ENCODE measurements at places on chromosomes 3 and 15.

DNA sequence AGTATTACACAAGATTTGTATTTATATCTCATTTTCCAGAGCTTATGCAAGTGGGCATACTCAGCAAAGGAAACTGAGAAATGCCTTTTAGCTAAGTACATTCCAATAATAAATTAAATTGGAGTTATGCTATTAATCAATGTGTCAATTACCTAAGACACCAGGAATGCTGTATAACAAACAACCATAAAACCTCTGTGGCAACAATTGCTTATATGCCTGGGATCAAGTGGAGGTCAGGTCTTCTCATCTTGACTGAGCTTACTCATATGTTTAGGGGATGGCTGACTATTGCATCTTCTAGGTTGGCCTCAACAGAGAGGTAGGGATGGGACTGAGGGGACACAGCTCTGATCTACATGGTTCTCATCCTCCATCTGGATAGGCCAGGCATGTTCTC lies 30.7 kb downstream of the CD200R1L start:
- DNase-seq: no peak

GRCh38 chr15:92840149-92840548 lies 60.0 kb upstream of the CHD2 start:
- no peak for DNase-seq

DNA sequence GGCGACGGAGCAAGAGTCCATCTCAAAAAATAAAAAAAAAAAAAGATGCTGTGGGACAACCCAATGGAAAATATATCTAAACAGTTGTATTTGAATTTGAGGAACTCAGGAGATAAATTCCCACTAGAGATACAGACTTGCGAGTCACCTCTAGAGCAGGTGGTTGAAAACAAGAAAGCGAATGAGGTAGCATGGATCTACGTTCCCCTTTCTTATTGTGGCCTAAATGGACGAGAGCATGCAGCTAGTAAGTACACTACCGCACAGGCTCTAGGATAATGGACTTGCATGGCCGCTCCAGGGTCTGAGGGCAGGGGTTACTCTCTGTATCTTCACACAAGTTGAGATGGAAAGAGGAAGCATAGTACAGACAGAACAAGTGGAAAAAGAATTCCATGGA lies 63.5 kb upstream of the TGFBR2 start:
- no peak for DNase-seq

GRCh38 chr3:104126864-104127553 lies 1239.7 kb upstream of the ALCAM start:
- DNase-seq: no peak

DNA sequence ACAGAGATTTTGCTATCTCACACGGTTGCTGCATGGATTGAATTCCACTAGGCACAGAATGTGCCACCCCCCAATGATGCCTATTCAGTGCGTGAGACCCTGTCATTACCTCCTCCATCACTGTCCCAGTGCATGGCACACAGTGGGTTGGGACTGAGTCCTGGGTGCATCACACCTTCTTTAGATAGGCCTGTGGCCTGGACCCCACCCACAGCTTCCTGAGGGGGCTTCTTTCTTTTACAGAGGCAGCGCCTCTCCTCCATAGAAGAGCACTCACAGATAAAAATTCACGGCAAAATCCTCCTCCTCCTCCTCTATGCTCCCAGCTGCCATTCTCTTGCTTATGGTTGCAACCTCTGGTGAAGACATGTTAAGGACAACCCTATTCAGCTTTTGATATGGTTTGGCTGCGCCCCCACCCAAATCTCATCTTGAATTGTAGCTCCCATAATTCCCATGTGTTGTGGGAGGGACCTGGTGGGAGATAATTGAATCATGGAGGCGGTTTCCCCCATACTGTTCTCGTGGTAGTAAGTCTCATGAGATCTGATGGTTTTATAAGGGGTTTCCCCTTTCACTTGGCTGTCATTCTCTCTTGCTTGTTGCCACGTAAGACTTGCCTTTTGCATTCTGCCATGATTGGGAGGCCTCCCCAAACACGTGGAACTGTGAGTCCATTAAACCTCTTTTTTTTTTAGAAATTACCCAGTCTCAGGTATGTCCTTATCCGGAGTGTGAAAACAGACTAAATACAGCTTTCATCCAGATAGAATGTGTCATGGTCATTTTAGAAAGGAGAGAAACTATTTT lies 147.6 kb downstream of the KLF13 start:
- DNase-seq: no peak

DNA sequence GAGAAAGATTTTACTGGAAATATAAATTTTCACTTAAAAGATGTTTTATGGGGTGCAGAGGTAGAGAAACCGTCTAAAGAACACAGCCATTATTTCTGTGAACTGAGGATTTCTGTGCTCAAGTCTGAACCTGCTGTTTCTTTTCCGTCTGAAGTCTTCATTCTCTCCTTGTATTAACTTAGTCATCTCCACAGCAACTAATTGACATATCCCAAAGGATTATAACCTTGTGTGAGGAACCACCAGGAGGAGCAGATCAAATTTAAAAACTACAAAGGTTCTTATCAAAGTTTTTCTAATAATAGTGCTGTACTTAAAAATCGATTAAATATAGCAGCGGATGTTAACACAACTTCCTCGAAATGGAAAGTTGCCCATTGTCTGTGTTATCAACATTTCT lies 31.1 kb upstream of the ICE2 start:
- DNase-seq: no peak

DNA sequence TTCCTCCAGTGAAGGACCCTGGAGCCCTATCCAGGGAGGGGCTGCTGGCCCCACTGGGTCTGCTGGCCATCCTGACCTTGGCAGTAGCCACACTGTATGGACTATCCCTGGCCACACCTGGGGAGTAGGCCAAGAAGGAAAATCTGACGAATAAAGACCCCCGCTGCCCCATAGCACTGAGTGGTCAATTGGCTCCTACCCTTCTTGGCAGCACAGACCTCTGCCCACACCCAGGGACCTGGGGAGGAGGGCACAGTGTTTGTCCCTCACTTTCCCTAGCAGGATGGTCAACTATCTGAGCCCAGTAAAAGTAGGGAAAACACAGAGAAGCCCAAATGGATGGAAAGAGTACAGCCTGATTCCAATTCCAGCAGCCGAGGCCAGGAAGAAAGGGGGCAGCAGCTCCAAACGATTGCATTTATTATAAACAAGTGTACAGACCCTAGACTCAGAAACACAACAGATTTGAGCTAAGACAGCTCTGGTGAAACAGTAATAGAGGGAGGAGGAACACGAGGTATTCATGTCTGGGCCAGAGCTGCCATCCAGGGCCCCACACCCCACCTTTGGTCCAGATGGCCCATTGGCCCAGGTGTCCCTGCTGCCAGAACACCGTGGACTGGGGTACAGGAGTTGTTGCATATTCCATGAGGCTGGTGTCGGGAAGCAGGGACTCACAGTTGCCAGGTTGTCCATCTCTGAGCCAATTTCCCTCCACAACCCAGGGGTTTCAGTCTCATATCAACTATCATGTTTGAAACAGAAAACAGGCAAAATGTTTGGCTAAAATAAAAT lies 21.1 kb downstream of the ATRIP start:
- no peak for DNase-seq

- no peak for DNase-seq
These were observed 388.2 kb upstream of the AGTR1 start for GRCh38 chr3:148309390-148310035.

- DNase-seq: no peak
These were observed 104.8 kb downstream of the TGFBR2 start for GRCh38 chr3:30711151-30711550.

DNA sequence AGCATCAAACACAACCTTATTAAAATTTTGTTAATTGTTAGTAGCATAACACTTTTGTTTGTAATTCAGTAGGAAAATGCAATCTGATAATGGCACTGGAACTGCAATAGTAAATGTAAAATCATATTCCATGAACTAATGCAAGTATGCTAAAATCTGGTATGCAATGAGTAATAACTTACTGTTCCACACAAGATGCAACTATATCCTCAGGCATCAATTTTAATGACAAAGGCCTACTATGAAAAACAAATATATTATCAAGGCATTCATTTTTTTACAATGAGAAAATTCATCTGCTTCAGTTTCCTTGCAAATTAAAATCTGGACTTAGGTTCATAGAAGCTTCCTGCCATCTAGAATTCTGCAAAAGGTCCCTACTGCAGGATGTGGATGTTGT lies 1.4 kb upstream of the NSMCE3 start:
- no peak for DNase-seq

DNA sequence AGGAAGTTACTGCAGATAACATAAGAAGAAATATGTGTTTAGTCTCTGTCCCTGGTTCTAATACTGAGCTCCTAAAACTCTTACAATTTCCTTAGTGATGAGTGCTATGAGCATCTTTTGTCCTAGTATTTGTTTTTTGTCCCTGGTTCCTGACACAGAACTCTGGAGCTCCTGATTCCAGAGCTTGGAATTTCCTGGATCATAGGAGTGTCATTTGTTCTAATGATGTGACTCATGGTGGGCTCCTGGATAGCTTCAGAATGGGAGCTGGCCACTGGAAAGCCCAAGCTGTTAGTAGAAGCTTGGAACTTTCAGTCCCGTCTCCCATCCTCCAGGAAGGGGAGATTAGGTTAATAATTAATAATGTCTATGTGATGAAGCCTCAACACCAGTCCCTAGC lies 98.2 kb downstream of the CNTN6 start:
- no peak for DNase-seq

- no peak for DNase-seq
These were observed 26.3 kb downstream of the ARHGEF3 start for GRCh38 chr3:56775445-56775837.

GRCh38 chr3:191944835-191945234 lies 483.9 kb downstream of the PYDC2 start:
- no peak for DNase-seq

DNA sequence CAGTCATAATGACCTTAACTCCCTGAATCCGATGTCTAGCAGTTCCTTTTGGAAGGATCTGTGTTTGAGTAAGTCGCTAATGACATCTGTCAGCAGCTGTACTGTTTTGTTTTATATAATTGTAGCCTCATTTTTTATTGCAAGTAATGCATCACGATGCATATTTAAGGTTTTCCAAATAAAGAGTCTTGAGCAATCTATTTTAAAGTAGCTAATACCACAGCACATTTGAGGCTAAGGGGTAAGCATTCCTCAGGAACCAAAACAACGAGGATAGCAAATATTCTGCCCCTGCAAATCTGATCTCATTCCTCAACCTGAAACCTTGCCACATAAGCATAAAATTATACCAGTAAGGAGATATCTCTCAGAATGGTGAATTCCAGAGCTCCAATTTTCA lies 98.7 kb downstream of the TBC1D5 start:
- no peak for DNase-seq

GRCh38 chr3:112813016-112813415 lies 33.6 kb downstream of the CD200R1L start:
- no peak for DNase-seq

- no peak for DNase-seq
These were observed 43.8 kb downstream of the GABRB3 start for GRCh38 chr15:26729030-26729429.

DNA sequence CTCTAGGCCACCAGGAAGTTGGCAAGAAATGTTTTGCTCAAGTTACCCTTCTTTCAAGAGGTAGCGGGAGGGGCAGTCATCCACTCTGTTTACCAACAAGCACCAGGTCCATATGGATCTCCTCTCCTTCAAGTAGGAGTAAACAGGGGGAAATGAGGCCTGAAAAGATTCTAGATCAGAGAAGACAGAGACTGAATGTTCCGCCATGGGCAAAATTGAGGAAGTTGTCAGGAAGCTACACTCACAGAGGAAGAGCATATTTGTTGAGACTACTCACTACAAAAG lies 81.6 kb downstream of the KLF15 start:
- DNase-seq: no peak

GRCh38 chr3:21551019-21551418 lies 200.0 kb downstream of the ZNF385D start:
- DNase-seq: no peak

DNA sequence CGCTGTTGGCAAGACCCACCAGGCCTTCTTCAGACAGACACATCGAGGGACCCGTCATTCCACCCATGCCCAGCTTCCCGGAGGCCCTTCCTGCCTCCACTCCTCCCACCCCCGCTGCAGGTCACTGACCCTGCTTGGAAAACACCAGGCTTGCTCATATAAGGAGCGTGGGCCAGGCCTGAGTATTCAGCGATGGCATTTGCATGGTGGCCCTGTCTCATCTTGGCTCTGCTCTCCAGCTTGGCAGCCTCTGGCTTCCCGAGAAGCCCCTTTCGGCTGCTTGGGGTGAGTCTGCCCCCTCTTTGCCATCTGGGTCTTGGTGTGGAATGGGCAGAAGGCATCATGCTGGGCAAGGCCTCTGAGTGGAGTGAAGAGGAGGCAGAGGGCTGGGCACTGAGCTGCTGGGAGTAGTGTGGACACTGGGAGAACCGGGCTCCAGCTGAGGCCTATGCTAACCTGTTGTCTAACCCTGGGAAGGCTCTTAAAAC lies at the start of gene ITIH3:
TSS of gene ITIH3 (plus strand) at position 185 of the 488 bp plus-strand sequence. CDS start at position 193, 8 bp downstream.
- no peak for DNase-seq

GRCh38 chr15:57158997-57159668 lies 217.2 kb upstream of the CGNL1 start:
- DNase-seq: no peak

GRCh38 chr3:151743855-151744254 lies 10.1 kb downstream of the AADACL2 start:
- DNase-seq: no peak

DNA sequence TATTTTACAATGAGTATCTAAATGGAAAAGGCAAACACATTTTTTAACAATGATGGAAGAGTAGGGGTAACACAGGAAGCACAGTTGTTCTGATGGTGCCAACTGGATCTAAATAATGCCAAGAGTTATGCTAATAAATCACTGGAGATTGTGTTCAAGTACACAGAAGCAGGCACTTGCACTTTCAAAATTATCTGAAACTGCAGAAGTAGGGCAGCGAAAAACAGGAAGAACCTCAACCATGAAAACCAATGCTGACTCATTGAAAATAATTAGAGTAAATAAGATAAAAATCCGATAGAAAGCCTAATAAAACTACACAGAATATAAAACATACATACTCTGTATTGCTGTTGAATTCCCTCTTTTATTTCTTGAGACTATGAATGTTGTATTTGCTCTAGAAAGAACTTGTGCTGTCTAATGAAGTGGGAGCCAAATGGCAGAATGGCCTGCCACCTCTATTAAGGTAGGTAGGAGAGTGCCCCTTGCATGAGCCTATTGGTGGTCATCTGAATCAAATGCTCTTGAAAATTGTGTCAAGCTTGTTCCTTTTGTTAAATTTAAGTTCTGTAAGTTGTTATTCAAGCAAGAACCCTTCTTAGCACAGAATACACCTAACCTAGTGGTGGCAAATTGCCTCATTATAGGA lies 93.7 kb downstream of the ABI3BP start:
- DNase-seq: no peak

- DNase-seq: no peak
These were observed 901.7 kb downstream of the PLOD2 start for GRCh38 chr3:145259166-145259880.
